ENCODE measurements at places on chromosomes 13 and 19.

GRCh38 chr19:16849168-16849567 lies 20.0 kb downstream of the SIN3B start:
- DNase-seq: no peak

DNA sequence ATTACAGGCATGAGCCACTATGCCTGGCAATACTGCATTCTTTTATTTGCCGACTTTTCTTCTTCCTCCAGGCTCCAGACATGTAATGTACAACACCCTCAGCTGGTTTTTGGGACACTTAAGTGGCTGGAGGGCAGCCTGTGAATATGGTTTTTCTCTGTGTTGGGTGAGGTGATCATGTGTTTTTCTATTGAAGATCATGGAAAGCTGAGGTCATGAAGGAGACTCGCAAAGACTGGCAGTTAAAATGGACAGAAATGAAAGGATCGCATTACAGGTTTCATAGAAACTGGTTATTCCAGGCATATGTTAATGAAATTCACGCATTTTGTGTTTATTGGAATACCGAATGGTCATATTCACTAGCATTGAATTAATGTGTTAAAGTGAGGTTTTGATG lies 85.2 kb upstream of the RNF113B start:
- no peak for DNase-seq

GRCh38 chr13:41802684-41803444 lies 158.0 kb downstream of the VWA8 start:
- DNase-seq: no peak

- no peak for DNase-seq
Measured at GRCh38 chr13:31369213-31369612, 169.4 kb downstream of the B3GLCT start.

DNA sequence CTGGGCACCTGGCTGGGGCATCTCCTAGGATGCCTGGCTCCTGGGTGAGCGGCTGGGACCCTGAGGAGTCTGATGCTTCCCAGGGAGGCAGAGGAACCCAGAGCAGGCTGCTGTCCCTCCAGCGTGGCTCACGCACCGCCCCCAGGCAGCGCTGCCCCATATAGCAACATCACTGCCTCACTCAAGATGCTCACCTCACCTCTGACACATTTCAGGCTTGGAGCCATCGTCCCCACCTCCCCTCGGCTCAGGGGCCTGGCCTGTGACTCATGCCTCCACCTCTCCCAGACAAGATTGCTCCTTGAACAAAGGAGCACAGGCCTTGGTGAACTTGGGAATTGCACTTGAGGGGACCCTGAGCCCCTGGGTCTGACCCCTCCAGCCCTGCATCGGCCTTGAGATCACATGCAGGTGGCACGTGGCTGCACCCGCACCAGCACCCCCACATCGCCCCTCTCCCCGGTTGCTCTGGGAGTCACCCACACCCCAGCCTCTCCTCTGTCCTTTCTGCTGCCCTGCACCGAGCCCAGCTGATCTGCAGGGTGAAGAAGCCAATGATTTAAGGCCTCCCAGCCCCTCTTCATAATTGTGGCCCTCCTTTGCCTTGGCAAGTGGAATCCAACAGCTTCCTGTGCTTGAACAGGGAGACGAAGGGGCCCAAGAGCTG lies 11.2 kb downstream of the CEBPA start:
- DNase-seq: no peak

- DNase-seq: no peak
Measured at GRCh38 chr13:104461049-104461448, 1394.8 kb upstream of the SLC10A2 start.

GRCh38 chr19:1146412-1146699 lies 27.7 kb downstream of the SBNO2 start:
- DNase-seq: no peak

GRCh38 chr19:40366697-40367561 lies 18.4 kb downstream of the PLD3 start:
- no peak for DNase-seq

DNA sequence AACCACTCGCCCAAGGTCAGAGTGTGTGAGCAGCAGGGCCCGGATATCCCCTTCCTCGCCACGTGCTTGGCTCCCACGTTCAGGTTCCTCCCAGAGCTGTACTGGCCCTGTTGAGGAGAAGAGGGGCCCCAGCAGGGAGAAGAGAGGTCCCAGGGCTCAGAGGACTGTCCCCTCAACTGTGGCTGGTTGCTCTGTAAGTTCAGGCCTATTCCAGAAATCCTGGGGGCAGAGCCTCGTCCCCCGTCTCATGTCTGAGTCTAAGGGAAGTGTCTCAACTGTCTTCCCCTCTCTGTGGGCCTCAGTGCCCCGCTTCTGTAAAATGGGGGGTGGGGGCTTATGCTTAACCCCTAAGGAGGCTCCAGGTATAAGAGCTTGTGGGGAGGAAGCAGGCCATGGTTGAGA lies 3.9 kb downstream of the PPP5C start:
- DNase-seq: no peak

GRCh38 chr13:27280009-27280656 lies 9.5 kb downstream of the RASL11A start:
- DNase-seq: no peak

DNA sequence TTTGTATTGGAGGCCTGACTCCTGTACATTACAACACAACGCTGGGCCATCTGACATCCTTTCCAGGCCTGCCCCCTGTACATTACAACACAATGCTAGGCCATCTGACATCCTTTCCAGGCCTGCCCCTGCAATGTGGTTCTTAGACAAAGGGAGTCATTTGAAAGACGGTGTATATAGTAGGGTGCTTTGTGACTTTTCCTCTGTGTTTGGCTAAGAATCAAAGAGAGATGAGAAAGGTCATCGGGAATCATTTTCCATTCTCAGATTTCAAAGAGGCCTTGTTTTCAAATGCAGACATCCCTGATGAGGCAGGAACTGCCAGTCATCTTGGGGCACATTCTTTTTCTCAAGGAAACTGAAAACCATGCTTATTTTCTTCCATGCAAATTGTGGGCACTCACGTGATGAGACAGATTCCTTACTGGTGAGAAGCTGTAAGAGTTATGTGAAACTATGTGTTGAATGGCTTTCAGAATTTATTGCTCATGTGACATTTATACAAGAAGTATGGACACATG lies 551.6 kb downstream of the MYO16 start:
- no peak for DNase-seq

Data from stimulated activated CD4-positive, alpha-beta T cell treated with anti-CD3 and anti-CD28 coated beads, Interleukin-12 subunit alpha, Interleukin-12 subunit beta, amount 100 ng/mL, for 4 hours (primary cell).